ENCODE measurements at places on chromosomes 3 and 15. TPM values are rescaled to one million over a fixed set of nuclear protein-coding genes. Genes with fewer than 3 reads are reported as not detected.
A peak's percentile ranks its signal among the peaks of the same experiment; 100 is the strongest.

- DNase-seq, result no peak
Measured at GRCh38 chr3:120114981-120115380, 20.7 kb upstream of the GSK3B start.

DNA sequence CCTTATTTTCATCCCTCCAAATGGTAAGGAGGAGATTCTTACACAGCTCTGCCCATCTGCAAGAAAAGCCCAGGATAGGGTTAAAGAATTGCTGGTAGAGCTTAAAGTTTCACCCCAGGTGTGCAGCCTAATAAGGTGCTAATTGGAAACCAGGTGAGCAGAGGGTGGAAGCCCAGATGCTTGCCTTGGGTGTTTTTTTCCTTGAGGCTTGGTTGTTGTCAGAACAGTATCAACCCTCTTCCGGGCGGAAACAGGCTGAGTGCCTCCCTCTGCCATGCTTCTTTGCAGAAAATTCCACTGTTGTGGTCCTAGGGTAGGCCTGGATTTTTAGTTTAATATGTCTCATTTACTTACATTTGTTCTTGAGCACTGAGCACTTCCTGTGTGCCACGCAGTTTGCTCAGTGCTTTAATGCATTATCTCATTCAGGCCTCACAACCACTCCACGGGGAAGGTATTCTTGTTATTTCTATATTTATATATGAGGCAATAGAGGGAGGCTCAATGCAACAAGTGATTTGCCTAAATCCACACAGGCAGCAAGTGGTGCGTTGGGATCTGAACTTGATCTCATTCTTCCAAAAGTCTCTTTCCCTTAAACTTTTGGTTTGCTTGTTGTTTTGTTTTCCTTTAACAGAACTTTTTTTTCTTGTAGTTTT is 115.0 kb upstream of the LRIG1 start:
- no peak for DNase-seq

The SCG3 gene
- total RNA-seq, result not detected

DNA sequence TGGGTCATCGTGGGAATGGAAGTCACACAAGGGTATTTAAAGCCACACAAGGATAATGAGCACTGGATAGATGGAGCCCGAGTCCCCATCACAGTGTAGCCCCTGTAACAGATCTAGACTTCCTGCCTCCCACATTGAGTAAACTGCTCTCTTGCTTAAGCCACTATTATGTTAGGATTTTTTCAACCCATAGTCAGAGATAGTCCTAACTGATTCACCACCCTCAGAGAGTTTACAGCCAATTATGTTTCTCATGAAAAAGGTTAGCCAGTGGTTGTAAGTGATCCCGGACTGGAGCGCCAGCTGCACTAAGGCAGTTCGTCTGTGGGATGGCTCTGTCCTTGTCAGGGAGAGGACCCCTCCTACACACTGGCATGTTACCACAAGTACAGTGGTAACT is 77.0 kb downstream of the KLF13 start:
- no peak for DNase-seq

DNA sequence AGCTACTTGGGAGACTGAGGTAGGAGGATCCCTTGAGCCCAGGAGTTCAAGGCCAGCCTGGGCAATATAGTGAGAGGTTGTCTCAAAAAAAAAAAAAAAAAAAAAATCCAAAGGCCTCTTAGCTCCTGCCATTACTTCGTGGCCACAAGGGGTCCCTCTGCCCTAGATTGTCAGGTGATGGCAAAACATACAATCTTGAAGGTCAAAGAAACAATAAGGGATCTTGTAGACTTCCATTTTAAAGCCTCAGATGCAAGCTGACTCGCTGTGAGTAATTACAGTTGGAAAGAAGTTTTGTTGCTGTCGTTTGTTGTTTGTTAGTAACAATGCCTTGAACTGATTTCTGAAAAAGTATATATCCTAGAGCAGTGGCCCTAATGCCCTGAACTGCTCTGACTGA is 55.9 kb upstream of the PLCL2 start:
- peak; percentile 80 for DNase-seq

DNA sequence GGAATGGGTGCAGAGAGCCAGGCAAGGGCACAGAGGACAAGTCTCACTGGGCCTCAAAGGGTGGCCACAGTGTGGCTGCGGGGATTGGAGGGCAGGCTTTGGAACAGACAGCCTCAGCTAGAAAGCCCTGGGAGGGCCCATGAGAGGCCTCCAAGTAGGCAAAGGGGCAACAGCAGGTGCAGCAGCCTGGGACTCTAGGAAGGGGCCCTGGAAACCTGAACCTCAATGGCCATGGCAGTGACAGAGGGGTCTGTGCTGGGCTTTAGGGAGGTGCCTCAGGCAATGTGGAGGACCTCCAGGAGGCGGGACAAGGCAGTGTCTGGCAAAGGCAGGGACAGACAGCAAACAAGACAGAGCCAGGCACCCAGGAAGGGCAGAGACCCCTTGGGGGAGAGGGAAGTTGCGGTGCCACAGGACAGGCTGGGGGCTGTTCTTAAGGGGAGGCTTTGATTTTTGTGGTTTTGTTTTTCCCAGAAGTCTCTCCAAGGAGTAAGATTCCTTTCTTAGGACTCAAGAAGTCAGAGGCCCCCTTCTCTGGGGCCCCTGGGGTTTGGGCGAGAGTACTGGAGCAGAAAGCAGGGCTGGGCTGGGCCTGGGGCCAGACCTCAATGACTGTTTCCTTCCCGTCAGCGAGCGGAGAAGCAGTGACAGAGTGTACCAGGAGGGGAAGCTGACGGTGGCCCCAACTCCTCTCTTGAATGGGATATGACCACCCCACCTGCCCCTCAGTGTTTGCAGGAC is 9.7 kb downstream of the STOML1 start:
- peak; percentile 86 for DNase-seq

DNA sequence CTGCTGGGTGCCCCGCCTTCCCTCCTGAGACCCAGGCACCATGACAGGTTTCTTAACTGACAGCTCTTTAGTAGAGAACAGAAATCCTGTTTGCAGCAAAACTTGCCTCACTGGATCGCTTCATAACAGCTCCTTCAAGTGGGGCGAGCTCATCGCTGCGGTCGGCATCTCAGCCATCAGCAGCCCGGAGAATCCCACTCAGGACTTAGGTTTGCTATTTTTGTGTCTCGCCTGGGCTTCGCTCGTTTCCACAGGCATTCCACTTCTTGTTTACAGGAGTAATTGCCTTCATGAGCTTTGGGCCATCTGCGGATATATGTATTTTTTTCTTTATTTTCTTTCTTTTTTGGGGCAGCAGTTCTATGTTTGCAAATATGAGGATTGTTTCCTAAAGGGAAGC is 15.7 kb downstream of the KLF13 start:
- DNase-seq, result no peak

GRCh38 chr3:113897373-113897777 is 50.4 kb upstream of the ZDHHC23 start:
- DNase-seq, result no peak

The SCAMP2 gene
- 78.7 TPM for total RNA-seq

The COL6A5 gene
- not detected for total RNA-seq

The VPS13C gene
- total RNA-seq, result 21.0 TPM

DNA sequence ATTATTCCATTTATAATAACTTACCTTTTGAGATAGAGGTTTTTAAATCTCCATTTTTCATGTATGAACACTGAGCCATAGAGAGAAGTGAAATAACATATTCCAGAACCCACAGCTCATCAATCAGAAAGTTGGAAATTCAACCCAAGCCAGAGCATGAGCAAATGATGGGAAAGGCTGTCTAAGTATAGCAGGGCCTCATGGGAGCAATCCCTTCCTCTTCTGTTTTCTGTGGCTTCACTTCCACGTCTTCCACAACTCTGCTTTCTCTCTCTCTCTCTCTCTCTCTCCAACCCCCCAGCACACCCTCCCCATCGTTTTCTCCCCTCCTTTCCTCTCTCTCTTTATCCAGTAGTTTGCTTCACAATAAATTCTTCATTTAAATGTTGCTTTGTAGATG is 14.8 kb upstream of the IL1RAP start:
- DNase-seq, result no peak

The VWA5B2 gene
- not detected for total RNA-seq

DNA sequence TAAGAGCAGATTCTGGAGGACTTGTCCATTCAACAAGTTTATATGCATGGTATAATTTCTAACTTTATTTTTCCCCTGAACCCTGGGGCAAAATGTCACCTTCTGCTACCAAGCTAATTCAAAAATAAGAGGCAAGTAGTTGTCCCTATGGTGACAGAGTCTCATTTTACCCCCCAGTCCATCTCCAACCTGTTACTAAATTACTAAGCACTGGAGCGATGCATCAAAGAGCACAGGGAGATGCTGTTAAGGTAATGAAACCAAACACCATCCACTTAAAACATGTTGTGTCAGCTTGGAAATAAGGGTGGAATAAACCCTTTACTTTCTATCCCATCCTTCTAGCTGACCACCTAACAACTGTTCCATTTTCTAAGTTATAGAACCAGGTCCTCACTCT is 417.4 kb upstream of the ATP11B start:
- DNase-seq, result no peak

DNA sequence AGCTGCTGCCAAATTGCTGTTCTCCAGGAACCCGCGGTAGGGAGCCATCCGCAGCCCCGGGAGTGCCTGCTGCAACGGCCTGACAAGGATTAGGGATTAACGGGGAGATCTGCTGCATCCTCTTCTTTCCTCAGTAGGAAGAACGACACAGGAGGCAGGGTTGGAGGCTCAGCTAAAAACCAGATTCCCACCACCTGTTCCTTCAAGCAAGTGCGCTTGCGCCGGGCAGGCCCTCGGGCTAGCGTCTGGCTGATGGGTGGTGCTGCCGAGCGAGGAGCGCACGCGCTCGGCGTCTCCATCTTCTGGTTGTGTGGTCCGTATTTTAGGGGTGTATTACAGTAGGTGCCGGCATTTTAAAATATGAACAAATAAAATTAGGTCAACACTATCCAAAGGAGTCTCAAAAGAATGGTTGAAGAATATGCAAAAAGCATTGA is 25.4 kb upstream of the SLC25A26 start:
- peak; percentile 34 for DNase-seq

GRCh38 chr3:98855806-98856400 is 45.6 kb downstream of the DCBLD2 start:
- DNase-seq, result peak; percentile 88

GRCh38 chr3:30527720-30528119 is 78.7 kb upstream of the TGFBR2 start:
- DNase-seq, result no peak

DNA sequence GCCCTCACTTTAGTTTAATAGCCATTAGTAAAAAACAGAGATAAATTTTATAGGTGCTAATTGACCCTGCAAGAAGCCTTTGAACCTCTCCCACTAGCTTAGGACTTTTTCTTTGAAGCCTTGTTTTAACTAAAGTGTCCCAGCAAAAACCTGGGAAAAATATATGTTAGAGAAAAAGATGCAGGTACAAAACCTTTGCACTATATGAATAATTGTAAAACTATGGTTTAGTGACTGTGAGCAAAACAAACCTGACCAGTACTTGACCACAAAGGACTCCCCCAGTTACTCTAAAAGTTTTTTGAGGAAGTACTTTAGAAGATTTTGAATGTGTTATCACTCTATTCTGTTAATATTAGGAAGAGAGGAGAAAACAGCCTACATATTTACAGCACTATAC is 123.3 kb upstream of the TP63 start:
- no peak for DNase-seq

DNA sequence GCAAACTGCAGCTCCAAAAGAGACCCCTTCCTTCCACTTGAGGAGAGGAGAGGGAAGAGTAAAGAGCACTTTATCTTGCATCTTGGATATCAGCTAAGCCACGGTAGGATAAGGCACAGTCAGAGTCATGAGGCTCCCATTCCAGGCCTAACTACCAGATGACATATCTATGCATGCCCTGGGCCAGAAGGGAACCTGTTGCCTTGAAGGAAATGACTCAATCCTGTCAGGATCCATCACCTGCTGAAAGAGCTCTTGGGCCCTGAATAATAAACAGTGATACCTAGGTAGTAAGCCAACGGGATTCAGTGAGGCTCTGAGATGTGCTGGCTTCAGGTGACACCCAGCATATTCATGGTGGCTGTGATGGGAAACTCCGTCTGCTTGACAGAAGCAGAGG is 118.5 kb upstream of the EPHA3 start:
- DNase-seq, result no peak

DNA sequence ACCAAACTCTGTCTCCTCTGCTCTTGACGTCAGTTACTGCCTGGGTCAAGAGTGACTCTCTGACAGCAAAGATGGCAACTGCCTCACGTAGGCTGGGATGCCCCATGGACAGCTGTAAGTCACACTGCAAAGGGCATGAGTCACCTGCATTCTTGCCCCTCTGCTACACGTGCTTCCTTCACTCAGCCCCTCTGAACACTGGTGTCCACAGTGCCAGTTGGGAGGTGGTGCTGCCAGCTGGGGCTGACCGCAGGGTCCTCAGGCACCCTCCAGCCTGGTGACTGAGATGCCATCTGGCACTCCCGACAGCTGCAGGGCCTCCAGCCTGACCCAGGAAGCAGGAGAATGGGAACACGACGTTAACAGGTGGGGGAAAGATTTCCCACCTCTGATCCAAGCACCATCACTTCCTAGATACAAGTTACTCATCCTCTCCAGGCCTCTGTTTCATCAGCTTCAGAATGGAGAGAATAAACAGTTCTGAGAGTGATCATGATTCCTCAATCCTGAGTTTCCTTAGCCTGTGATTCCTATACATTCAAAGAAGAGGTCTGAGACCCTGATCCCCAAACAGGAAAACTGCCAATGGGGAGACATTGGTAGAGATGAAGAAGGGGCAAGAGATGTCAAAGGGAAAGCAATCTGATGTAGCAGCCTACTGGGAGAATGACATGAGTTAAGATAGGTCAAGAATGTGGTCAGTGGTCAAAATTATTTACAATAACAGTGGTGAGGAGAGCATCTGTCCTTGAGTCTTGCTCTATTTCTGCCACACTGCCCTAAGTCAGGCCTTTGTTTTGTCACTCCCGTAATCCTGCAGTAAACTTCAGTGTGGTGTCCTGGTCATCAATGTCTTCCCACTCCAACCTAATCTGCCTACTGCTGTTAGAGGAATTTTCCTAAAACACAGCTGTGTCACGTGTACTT is 86.1 kb upstream of the BCL6 start:
- DNase-seq, result no peak

GRCh38 chr3:182597621-182598041 is 195.7 kb upstream of the ATP11B start:
- DNase-seq, result no peak

The CILP gene
- total RNA-seq, result not detected

The KCNAB1 gene
- not detected for total RNA-seq

The FSIP1 gene
- total RNA-seq, result 1.4 TPM

GRCh38 chr3:13012221-13012691 is 61.0 kb downstream of the IQSEC1 start:
- DNase-seq, result peak; percentile 7

The CNTN4 gene
- total RNA-seq, result not detected

DNA sequence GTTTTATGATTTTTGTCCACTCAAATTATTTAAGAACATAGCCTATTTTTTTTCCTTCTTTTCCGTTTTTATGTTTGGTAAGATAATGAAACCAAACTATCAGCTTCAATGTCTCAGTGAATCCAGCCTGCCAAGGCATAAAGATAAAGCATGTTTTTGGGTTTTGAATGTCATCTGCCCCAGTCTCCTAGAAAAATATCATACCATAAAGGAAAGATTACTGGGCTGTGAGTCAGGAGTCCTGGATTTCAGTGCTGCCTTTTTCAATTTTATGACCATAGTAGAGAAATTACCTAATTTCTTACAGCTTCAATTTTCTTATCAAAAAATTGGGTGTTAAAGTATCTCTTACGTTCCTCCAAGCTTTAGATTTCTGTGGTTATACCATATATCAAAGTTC is 87.5 kb downstream of the GAP43 start:
- no peak for DNase-seq
